Stimulated activated CD8-positive, alpha-beta memory T cell treated with anti-CD3 and anti-CD28 coated beads, Interleukin-2, amount 100 ng/mL, for 1 hour (primary cell): ENCODE measurements at places on chromosomes 3 and 15.

- DNase-seq = peak; percentile 8
Observed at GRCh38 chr15:29268706-29269484, 727 bp downstream of the NSMCE3 start.

DNA sequence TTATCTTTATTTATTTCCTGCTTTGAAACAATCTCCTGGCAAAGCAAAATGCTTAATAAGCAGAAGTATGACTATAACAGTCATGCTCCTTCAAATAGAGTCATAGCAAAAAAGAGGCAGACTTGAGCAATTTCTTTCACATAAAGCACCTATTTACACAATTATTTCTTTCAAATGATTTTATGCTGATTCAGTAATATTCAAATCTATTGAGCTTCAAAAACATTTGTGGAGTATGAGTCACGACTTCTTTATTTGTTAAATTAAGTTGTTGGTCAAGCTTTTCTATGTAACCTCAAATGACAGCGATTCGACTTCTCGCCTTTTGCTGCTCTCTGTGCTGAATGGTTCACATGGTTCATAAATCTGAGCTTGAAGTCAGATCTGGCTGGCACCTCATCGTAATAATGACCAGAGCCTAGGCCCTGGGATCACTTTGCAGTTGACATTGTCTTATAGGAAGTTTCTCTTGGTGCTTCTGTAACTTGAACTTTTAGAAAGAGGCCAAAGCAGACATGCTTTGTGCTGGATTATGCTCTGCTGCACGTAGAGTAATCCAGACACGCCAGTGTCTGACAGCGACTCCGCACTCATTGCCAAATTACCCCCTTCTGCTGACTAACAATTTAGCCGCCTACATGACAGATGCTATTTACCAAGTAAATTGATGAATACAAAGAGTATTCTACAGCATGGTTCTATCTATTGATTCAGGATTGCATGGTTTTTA, 139.0 kb downstream of the MCTP2 start:
- no peak for DNase-seq

DNA sequence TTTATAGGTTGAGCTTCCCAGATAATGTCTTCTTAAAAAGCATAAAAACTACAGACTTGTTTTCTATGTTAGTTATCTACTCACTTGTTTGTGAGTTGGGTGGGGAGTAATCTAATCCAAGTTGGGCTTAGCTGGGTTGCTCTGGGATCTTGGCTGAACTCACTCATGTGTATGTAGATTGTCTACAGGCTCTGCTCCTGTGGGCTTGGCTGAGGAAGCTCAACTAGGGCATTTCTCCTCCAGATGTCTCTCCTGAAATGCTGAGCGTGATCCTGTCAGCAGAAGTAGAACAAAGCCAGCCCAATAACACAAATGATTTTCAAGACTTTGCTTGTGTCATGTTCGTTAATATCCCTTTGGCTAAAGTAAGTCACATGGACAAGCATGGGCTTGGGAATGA, 17.3 kb downstream of the KCNH8 start:
- no peak for DNase-seq

DNA sequence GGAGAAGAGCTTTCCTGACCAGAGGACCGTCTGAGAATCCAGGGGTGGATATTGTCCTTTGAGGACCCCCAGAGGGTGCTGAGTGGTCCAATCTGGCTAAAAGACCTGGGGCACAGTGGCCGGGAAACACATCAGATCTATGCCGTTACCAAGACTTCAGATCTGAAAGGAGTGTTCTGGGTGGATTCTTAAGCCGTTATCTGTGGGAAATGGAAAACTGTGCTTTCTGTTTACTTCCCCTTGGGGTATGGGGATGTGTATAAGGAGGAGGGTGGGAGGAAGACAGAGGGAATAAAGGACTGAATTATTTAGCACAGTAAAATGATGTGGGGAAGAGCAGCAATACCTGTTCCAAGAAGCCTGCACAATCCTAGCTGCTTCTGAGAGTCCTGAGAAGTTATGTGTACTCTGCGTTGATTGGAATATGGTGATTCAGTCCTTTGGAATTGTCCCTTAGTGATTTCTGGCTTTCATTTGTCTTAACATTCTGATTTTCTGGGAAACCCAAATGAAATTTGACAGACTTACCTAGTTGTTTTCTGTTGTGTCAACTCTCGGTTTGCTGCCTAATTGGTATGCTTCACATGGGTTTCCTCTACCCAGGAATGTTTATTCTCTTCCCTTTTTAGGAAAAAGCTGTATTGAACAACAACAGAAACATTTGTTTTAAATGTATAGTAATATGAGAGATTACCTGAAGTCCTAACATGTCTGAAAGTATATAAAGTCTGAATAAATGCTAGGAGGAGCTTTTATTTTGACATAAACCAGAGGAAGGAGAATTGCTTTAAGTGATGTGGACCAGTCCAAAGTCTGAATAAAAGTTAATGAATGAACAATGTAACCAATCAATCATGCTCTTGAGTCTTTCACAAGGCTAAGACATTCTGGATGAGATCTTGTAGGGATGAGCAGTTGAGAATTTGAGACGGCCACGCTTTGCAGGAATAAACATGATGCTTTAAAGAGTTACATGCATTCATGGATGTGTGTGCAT, 427.1 kb upstream of the C2CD4B start:
- no peak for DNase-seq

- no peak for DNase-seq
Observed at GRCh38 chr3:126103121-126104027, 19.4 kb upstream of the SLC41A3 start.

DNA sequence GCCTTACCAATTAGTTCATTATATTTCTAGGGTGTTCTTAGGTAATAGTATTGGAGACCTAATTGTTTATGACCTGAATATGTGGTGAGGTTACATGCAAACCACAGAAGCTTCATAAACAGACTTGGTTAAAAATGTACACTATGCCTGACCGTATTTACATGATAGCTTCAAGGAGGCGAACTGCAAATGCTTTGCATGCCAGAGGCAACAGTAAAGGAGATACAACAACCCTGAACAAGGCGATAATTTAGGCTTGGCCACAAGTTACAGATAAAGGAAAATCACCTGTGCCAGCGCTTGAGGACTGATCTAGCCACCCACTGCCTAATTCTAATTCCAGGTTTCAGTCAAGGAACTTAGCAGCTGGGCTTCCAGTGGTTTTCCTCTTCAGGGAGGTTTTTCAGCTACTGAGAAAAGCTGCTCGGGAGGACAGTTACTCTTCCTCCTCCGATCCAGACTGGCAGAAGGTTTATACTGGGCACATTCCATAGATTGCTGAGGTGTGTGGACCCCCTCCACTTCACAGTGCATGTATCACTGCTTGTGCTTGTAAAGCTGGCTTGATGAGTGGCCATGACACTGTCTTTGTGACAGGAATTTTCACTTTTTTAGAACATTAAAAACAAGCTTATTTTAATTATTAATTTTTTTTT, 95.6 kb downstream of the DHX36 start:
- no peak for DNase-seq

DNA sequence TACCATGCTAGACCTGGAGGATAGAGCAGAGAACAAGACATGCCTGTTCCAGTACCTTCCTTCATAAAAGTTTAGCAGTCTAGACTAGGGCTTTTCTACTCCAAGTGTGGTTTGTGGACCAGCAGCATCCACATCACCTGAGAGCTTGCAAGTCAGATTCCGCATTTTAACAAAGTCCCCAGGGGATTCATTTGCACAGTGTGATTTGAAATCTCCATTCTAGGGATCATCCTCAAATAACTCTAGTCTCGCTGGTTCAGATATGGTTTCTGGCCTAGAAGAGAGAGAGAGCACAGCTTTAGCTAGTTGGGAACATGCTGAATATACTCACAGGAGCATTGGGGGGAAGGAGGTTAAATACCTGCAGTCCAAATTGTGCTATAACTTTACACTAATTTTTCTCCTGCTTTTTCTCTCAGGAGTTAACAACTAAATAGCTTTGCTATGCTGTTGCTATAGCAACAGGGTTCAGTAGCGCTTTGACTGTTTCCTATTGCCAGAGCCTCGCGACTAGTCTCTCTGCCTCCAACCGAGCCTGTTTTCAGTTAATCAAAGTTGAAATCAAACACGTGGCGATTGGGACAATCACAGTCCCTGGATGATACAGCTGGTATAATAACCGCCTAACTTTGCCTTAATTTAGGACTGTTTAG, 64.0 kb upstream of the RASGRF1 start:
- DNase-seq = no peak

GRCh38 chr3:37542331-37542730, 319.3 kb upstream of the CTDSPL start:
- DNase-seq = no peak

GRCh38 chr3:108603691-108604090, 14.2 kb downstream of the DZIP3 start:
- no peak for DNase-seq

- DNase-seq = no peak
Observed at GRCh38 chr3:156637480-156638022, 36.8 kb upstream of the TIPARP start.

DNA sequence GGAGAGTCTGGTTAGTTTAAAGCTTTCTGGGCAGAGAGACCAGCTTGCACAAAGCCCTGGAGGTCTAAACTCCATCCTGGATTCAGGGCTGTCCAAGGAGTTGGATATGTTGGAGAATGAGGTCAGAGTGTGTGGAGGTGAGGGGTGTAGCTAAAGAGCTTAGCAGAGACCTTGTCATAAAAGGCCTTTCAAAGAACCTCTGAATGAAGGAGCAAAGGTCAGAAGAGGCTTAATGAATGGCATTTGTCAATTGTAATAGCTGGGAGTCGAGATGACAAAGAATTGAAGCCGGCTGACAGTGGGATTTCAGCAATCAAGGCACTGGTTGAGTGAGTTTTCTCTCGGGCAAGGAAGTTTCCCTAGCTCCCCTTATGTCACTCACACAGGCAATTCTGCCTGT, 202.6 kb downstream of the PDCD6IP start:
- no peak for DNase-seq

GRCh38 chr3:21901484-21901883, 150.5 kb upstream of the ZNF385D start:
- no peak for DNase-seq

DNA sequence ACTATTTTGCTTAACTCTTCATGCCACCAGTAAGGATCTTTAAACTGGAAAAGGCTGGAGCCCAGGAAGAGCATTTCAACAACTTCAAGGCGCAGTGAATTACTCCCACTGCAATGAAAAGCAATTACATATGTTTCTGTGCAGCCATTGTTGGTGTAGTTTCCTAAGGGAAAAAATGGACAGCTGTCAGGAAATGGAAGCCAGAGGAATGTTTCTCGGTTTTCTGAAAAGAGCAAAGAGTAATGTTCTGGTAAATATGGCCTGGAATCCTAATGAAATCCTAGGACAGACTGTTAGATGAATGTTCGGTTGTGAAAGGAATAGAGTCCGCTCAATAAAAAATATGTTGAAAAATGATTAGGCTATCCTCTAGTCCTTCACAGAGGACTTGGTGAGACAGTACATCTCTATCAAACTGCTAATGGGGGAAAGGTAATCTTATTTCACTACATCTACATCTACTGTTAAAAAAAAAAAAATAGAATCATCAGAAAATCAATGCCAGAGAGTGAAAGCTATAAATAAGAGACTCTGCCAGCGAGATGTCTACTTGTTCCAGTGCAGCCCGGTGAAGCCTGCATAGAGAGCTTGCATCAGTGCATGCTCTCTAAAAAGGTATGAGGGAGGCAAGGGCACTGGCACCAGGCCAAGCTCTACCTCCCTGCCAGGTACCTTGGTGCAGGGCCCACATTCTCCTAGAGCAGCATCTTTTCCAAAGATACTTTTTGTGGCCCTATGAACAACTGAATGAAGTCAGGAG, 68.2 kb upstream of the TJP1 start:
- DNase-seq = no peak

DNA sequence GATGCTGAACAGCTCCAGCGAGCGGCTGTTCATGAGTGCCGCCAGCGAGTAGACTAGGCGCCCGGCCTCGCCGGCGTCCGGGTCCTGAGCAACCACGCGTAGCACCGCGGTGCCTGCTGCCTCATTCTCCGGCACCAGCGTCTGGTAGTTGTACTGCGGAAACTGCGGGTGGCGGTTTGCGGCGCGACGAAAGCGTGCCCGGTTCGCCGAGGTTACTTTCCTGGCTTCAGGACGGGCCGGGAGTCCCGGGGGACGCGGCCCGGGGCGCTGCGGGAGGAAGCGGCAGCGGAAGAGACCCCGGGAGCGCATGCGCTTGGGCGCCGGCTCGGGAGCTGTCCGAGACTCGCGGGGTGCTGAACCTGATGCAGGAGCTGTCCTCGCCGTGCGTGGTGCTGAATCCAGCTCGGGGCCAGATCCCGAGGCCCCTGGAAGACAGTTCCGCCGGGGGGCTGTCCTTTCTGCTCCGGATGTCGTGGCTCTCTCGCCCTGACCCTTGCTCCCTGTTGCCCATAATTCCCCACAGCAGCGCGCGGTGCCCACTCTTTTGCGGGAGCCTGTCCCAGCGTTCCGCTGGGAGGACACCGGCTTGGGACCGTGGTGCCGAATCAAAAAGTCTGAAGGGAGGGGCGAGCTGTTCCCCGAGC, 1.1 kb downstream of the CELSR3 start:
- peak; percentile 55 for DNase-seq

- no peak for DNase-seq
Observed at GRCh38 chr3:99659032-99659431, 20.6 kb downstream of the COL8A1 start.

DNA sequence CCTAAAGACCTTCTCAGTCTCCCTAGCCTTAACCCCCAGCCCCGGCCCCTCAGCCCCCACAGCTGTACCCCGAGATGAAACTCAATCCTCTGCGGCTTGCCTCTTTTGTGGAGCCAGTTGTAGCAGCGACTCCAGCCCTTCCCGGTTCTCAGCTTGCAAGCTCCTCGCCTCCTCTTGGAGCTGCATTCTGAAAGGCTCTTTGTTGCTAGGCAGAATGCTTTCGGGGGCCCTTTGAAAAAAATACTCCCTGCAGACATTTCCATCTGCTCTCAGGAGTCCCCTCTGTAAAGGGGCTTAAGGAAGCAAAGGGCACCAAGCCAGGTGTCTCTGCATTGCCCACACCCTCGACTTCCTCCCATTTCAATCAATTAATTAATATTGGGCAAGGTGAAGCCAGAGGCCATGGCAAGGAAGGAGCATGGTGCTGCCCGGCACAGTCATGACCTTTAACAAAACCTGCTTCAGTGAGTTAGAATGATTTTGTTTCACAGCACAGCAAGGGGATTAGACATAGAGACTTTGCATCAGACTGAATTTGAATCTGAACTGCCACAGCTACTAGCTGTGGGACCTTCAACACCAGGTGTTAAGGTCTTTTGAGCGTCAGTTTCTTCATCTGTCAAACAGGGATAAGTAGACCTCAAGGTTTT, 65.5 kb downstream of the SRGAP3 start:
- no peak for DNase-seq

- DNase-seq = no peak
Observed at GRCh38 chr15:68378595-68378994, 53.4 kb downstream of the ITGA11 start.

- DNase-seq = no peak
Observed at GRCh38 chr15:92377083-92377789, 16.4 kb upstream of the ST8SIA2 start.

GRCh38 chr3:70078778-70079177, 79.2 kb downstream of the SAMMSON start:
- DNase-seq = no peak
